ENCODE measurements at places on chromosomes 5 and 9. TPM values are rescaled to one million over a fixed set of nuclear protein-coding genes. Genes with fewer than 3 reads are reported as not detected.

TGFBR1 gene
- 116 TPM for total RNA-seq

FCN1 gene
- not detected for total RNA-seq

SLC2A6 gene
- 4.2 TPM for total RNA-seq

ANXA6 gene
- 470 TPM for total RNA-seq

PDE8B gene
- total RNA-seq = not detected

OSMR gene
- 0.17 TPM for total RNA-seq

YIPF5 gene
- 49.4 TPM for total RNA-seq

CNTLN gene
- total RNA-seq = 1.6 TPM

TLX3 gene
- not detected for total RNA-seq

SLC34A1 gene
- total RNA-seq = 0.32 TPM

IGFBPL1 gene
- not detected for total RNA-seq

All from T-helper 1 cell treated with Interleukin-12 subunit alpha and Interleukin-12 subunit beta and Interleukin-4 antibody, amounts not matched to agents 30 ng/mL and 1 ng/mL, for 36 hours (primary cell).